Tongue (tissue), 3 donors: ENCODE measurements at places on chromosomes 2 and 18. TPM values are rescaled to one million over a fixed set of nuclear protein-coding genes. Genes with fewer than 3 reads are reported as not detected.

DNA sequence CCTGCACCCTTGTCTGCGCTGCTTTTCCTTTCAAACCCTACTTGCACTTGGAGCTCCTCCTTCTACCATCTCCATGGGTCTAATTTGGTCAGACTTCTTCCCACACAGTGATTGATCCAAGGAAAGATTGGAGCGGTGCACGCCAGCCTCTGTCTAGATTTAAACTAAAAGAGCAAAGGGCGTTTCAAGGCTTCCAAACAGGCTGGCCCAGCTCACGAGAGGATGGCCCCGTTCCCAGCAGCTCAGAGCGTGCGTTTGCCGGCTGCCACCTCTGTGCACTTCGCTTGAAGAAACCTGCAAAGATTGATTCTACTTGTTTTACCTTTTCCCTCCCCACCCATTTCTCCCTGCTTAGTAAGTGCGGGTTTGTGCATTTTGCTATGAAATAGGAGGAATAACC is 78.8 kb upstream of the ALKAL2 start:
- DNase-seq, result no peak

GRCh38 chr2:18540872-18541271 is 19.6 kb downstream of the RDH14 start:
- no peak for DNase-seq

- peak; percentile 54 for DNase-seq
These were observed 79.4 kb upstream of the TCF7L1 start for GRCh38 chr2:85053802-85054201.

GRCh38 chr2:10837298-10838266 is 25.0 kb upstream of the PDIA6 start:
- no peak for DNase-seq

GRCh38 chr2:68740400-68740914 is 5.8 kb downstream of the ARHGAP25 start:
- DNase-seq, result no peak

The PLGLB2 gene
- total RNA-seq, result 2.6 TPM
